Stimulated activated CD8-positive, alpha-beta memory T cell treated with anti-CD3 and anti-CD28 coated beads, Interleukin-7, amount 100 ng/mL, for 1 hour (primary cell): ENCODE measurements at places on chromosomes 5 and 9.

DNA sequence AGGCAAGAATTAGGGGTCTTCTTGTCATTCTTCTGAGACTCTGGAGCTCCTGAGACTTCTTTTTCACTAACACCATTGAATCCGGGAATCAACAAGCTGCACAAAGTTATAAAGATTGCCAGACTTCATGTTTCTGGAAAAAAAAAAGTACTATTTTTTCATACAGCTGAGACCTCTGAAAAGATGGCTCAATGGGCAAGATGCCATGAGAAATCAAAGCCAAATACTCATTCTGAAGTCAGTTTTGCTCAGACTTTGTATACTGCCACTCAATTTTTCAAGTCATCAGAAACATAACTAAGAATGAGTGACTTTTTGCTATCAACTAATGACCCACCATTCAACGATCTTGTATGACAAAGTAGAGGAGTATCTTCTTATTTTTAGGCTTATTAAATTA lies 512.0 kb downstream of the RAB3C start:
- DNase-seq, result no peak

DNA sequence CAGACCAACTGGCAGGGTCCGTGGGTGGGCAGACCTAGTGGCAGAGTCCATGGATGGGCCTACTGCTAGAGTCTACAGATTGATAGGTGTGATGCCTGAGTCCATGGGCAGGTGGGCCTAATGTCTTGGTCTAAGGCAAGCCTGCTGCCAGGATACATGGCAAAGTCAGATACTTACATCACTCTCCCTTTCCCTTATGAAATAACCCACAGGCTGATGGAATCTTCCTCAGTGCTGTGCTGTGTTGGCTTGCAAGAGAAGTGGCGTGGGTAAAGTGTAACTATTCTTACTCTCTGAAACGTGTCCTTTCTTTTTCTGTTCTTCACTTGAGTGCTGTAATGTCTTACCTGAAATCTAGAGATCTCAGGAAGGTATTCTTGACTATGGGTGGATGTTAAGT lies 67.3 kb upstream of the ADRB2 start:
- DNase-seq, result no peak

DNA sequence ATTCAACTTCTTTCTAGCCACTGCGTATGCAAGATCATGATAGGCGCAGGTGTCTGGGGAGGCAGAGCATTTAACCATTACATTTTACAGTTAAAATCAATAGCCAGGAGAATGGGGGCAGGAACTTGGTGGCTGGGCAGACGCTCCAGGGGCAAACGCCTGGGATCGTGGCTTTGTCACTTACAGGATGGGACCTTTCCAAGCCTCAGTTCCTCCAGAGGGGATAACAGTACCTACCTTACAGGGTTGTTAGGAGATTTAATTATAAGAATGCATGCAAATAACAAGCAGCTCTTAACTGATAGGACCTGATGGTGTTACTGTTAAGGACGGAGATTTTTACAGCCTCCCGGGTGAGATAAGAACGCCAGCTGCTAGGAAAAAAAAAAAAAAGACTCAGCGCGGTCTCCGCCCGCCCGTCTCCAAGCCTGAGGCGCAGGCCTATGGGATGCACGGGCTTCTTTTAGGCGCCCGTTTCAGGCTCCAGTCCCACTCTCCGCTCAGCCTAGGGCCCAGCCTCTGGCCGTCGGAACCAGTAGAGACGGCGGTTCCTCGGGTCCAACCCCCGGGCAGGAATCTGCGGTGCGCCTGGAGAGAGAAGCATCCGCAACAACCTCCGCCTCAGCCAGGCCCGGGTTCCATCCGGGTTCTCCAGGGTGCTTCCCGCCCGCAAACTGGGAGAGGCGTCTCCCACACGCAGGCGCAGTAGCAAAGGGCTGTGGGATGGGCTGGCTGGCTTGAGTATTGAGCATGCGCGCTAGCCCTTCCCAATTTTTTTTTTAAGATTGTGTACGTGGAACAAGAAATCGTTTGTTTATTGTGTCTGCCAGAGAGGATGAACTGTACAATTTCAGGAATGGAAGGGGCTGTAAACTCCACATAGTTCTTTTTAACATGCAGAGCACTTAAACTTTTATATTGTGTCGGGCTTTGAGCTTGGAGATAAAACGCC lies at the start of gene FAM200C:
Gene FAM200C (minus strand): TSS at position 653 of the 952 bp plus-strand sequence. CDS start 4,564 bp downstream, outside the sequence.
- DNase-seq, result peak; percentile 20

DNA sequence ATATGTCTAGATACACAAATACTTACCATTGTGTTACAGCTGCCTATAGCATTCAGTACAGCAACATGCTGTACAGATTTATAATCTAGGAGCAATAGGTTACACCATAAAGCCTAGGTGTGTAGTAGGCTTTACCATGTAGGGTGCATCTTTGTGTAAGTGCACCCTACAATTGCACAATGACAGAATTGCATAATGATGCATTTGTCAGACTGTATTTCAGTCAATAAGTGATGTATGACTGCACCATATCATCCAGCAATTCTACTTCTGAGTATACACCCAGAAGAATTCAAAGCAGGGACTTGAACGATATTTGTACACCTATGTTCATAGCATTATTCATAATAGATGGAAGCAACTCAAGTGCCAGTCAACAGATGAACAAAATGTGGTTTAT lies 100.4 kb upstream of the SLC44A1 start:
- no peak for DNase-seq

GRCh38 chr5:151708126-151708525 lies 21.4 kb upstream of the SPARC start:
- DNase-seq, result no peak

DNA sequence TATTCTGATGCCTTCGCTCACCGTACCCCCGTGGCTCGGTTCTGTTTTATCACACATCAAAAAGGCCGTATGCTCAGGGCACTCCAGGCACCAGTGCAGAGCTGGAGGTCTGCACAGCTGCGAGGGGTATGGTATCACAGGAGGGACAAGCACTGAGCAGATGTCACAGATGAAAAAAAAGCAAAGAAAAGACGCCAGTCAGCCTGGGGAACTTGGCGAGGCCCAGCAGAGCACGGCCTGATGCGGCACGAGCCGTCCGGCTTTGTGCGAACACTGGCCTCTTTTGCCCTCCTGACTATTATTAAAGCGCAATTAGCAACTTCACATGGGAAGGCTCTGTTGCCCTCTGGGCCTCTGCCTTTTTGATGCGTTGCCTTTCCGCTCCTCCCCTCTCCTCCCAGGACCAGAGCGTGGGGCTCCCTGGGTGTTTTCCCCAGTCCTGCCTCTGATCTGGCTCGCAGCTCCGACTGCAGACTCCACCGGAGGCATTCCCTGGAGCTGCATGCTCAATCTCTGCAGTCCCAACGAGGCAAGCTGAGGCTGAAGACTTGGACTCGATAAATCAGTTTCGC lies 44.4 kb downstream of the AK8 start:
- DNase-seq, result no peak

- DNase-seq, result no peak
Measured at GRCh38 chr5:138339464-138339863, 1.4 kb downstream of the FAM53C start.

DNA sequence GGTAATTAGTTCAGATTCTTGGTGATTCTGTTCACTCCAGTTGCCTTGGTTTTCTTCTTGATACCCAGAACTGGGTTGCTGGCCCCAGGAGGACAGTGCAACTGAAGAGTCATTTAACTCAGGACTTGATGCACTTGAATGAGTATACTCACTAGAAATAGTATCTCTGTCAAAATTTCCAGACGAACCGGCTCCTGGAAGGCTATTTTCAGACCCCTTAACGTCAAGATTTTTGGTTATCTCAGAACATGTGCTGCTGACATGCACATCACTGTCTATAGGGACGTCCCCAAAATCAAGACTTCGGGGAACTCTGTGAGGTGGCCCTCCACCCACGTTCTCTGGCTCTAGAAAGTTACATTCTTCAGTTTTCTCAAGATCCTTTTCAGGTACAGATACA lies 56.7 kb upstream of the PCA3 start:
- no peak for DNase-seq

GRCh38 chr9:100819980-100820379 lies 208.5 kb upstream of the PLPPR1 start:
- no peak for DNase-seq

DNA sequence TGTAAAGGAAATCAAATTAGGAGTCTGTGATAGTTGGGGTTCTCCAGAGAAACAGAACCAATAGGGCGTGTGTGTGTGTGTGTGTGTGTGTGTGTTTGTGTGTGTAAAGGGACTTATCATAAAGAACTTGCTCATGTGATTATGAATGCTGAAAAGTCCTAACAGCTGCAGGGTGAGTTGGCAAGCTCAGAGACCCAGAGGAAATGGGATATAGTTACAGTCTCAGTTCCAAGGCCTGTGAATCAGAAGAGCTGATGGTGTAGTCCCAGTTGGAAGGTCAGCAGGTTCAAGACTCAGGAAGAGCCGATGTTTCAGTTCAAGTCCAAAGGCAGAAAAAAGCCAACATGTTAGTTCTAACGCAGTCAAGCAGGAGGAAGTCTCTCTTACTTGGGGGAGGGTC lies 214.2 kb downstream of the ELAVL2 start:
- DNase-seq, result no peak
